ENCODE measurements at places on chromosomes 6 and 20.

GRCh38 chr6:2102966-2103365 lies 142.4 kb downstream of the GMDS start:
- no peak for DNase-seq

GRCh38 chr20:24994470-24995368 lies 2.2 kb upstream of the APMAP start:
- DNase-seq, result peak; percentile 79

GRCh38 chr20:36709126-36709525 lies 36.8 kb downstream of the NDRG3 start:
- DNase-seq, result no peak

GRCh38 chr6:83097204-83097603 lies 29.7 kb downstream of the DOP1A start:
- DNase-seq, result no peak

GRCh38 chr20:20003031-20003954 lies 13.9 kb upstream of the NAA20 start:
- no peak for DNase-seq

DNA sequence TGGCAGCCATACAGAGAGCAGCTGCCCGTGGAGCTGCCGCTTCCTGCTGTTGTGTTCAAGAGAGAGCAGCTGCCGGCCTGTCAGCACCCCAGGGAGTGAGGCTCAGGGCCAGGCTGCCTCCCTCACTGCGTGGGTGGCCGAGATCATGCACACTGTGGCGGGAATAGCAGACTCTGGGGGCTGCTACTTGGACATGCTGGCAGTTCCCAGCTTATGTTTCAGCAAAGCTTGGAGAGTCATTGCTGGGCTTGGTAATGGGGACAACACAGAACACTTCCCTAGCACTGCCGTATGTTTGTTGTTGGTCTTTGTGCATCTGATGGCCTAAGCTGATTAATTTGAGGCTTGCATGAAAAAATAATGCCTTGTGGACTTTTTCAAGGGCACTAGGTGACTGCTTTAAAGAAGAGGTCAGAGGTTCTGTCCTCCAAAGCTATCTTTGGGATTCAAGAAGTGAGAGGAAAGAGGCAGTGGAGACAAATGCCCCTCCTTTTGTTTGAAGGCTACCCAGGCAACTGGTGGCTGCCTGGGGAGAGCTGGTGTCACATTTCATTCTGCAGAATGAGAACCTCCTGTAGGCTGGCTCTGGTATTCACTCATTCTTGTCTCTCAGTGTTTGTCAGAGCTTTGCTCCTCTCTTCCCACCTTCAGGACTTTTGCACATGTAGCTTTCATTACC lies 18.8 kb downstream of the MRAP2 start:
- DNase-seq, result no peak

DNA sequence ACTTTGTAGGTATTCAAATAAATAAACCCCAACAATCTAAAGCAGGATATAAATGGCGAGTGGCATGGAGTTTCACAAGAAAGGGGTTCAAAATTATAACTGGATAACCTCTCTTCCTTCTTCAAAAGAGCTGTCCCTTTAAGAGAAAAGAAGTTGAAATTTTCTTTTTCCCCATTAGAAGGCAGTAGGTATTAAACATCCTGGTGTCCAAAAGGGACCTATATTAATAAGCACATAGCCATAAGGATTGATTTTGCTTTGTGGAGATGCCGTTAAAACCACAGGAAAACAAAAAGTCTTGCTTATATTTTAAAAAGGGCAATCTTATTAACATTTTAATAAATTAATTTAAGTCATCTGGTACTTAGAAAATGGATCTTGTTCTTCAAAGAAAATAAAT lies 76.5 kb downstream of the LYRM4 start:
- no peak for DNase-seq

DNA sequence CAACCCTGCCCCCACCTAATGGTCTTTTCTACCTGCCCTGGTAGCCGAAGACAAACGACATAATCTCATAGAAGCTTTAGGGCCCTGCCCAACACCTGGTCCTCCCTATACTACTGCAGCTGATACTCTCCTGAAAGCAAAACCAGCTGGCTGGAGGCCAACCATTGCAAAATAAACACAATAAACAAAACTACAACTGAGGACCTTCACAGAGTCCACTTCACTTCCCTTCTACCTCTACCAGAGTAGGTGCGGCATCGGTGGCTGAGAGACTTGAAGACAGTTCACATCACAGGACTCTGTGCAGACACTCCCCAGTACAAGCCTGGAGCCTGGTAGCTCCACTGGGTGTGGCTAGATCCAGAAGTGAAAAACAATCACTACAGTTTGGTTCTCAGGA lies 476.2 kb downstream of the MMUT start:
- DNase-seq, result no peak

GRCh38 chr20:63693083-63693732 lies 3.2 kb upstream of the TNFRSF6B start:
- no peak for DNase-seq

DNA sequence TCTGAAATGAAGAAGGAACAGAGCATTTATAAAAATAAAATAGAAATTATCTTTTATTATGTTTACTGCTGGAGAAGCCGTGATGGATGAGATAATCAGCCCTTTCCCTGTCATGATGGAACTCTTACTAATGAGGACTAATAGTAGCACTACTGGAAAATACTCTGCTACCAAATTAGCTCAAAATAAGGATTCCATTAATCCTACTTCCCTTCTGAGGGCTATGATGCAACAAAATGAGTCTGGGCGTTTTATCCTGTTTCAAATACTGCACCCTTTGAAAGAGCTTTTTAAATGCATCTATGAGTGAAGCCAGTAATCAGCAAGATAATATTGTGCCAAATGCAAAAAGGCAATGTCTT lies 59.3 kb upstream of the CARMIL1 start:
- no peak for DNase-seq

GRCh38 chr6:72948153-72948552 lies 277.1 kb downstream of the KHDC1L start:
- DNase-seq, result no peak

GRCh38 chr6:968791-969190 lies 275.9 kb upstream of the EXOC2 start:
- DNase-seq, result no peak

DNA sequence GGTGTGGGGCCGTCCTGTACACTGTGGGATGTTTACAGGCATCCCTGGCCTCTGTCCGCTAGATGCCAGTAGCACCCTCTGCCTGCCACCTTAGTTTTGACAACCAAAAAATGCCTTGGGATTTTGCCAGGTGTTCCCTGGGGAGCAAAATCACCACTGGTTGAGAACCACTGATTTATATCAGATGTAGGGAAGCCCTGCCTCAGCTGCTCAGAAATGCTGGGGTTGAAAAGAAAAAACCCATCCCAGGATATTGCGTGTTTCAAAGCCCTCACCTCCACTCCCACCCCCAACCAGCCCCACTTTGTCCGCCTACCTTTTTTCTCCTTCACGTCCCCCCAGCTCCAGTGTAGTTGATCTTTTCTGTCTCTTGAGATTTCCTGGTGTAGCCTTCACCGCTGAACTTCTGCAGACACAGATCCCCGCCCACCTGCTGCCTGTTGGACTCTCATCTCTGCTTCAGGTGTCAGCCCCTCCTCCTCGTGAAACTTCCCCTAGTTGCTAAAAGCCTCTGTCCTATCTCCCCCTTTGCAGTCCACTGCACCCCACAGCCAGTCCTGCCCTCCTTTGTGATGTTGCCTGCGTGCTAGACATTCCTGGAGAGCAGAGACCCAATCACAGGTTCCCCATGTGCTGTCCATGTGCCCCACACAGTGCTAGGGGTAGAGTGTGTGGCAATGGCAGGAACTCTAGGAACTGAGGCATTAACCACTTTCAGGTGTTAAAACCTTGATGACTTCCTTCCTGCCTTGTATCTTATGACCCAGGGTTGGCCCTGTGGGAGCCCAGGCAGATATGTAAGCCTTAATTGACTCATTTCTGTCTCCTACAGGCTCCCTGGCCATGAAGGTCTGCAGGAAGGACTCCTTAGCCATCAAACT lies 98.9 kb downstream of the TBC1D7 start:
- peak; percentile 11 for DNase-seq

- DNase-seq, result no peak
Observed at GRCh38 chr6:92072387-92072786, 1347.0 kb downstream of the EPHA7 start.

- DNase-seq, result no peak
Observed at GRCh38 chr20:17097603-17098002, 129.2 kb upstream of the PCSK2 start.

- no peak for DNase-seq
Observed at GRCh38 chr6:1538369-1538768, 71.3 kb upstream of the FOXC1 start.

DNA sequence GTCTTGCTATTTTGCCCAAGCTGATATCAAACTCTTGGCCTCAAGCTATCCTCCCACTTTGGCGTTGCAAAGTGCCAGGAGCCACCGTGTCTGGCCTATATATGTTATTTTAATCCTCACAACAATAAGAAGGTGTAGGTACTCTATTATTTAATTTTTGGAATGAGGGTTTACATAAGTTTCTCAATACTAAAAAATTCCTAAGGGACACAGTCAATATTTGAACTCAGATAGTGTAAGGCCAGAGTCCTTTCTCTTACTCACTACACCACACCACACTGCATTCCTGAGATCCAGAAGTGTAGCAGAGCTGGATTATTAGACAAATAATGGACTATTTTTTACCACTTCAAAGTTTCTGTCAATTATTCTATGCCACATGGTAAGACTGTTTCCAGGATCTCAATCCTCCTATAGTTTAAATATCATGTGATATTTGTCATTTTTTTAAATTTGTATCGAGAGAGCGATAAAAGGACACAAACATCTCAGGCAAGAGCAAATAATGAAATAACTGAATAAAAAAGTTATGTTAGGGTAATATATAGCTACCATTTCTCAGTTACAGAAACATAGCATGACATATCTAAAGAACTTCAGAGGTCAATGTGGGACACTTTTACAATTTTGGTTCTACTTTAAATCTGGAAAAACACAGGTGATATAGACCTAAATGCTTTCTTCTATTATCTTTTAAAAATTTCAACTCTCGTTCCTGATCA lies 162.2 kb upstream of the THEMIS start:
- DNase-seq, result no peak

- no peak for DNase-seq
Observed at GRCh38 chr6:83578057-83578456, 65.7 kb downstream of the PRSS35 start.

DNA sequence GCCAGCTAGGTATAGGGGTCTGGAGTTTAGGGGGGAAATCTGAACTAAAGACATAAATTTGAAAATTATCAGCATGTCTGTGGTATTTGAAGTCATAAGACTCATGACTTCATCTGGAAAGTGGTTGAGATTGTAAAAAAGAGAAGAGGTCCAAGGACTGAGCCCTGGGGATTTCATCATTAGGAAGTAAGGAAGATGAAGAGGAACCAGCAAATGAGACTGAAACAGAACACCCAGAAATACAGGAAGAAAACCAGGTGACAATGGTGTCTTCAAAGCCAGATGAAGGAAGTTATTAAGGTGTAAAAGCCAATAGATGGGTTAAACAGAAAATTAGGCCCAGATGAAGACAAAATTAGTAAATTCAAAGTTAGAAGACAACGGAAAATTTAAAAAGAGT lies 49.1 kb upstream of the UBR2 start:
- DNase-seq, result no peak

GRCh38 chr20:35491823-35492222 lies 36.4 kb downstream of the CEP250 start:
- DNase-seq, result no peak

DNA sequence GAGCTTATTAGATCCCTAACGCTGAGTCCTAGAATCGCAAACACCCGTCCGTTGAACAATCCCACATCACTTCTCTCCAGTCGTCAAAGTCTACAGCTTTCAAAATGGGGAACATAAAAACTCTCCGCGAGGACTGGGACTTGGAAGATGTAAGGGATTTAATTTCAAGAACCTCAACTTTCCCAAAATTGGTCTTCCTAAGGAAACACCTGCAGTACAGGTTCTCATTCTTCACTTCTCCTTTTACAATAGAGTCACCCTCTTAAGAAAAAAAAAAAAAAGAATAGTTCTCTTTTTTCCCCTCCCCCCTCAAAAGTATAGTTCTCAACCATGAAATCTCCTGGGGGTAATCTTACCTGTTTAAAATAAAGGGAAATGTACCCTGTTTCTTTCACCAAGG lies 6.6 kb upstream of the ZBTB22 start:
- peak; percentile 73 for DNase-seq

- no peak for DNase-seq
Observed at GRCh38 chr20:38110525-38111178, 54.4 kb downstream of the TGM2 start.

DNA sequence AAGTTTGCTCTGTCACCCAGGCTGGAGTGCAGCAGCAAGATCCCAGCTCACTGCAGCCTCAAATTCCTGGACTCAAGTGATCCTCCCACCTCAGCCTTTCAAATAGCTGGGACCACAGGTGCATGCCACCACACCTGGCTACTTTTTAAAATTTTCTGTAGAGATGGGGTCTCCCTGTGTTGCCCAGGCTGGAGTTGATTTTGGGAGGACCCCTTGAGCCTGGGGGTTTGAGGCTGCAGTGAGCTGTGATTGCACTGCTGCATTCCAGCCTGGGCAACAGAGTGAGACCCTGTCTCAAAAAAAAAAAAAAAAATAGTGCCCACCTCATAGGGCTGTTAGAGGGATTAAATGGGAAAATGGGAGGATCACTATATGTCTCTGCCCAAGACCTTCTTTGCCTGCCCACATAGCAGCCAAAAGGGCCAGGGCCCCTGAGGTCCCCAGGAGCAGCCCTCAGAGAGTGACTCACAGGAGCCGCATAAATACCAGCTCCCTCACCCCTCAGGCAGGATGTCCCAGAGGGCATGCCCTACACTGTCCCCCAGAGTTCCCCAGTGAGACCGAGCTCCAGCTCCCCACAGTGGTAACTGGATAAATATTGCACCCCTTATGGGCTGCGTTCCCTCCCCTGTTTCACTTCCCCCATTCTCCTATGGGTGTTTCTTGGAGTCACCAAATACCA lies 11.7 kb upstream of the MDGA1 start:
- DNase-seq, result peak; percentile 50
